ENCODE measurements at places on chromosomes 2 and 18. TPM values are rescaled to one million over a fixed set of nuclear protein-coding genes. Genes with fewer than 3 reads are reported as not detected.

The BIRC6 gene
- 40.2 TPM for total RNA-seq

The CRYBA2 gene
- total RNA-seq = not detected

The ODC1 gene
- total RNA-seq = 89.7 TPM

DNA sequence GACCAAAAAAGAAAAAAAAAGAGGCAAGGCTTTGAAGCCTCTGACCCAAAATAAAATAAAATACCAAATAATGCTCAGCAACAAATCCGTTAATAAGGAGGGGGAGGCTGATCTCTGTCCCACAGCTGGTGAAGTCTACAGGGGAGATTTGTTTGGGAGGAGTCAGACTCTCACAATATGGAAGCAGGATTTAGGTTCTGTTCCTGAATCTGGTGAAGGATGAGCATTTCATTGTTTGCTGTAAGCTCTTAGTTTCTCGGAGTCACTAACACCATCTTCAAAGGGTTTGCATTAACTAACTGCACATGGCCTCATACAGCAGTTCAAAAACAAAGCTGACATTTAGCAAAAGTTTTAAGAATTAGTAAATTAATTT is 339.4 kb upstream of the TNP1 start:
- no peak for DNase-seq

The RIT2 gene
- not detected for total RNA-seq

GRCh38 chr18:70385474-70385873 is 96.6 kb downstream of the SOCS6 start:
- DNase-seq = no peak

GRCh38 chr2:127154396-127154795 is 47.4 kb upstream of the BIN1 start:
- no peak for DNase-seq

The ONECUT2 gene
- total RNA-seq = not detected

The ASXL2 gene
- total RNA-seq = 17.8 TPM

All from psoas muscle (tissue), 8 donors.